Left forelimb (tissue), 1 donor: ENCODE measurements at places on chromosomes 12 and 14.

DNA sequence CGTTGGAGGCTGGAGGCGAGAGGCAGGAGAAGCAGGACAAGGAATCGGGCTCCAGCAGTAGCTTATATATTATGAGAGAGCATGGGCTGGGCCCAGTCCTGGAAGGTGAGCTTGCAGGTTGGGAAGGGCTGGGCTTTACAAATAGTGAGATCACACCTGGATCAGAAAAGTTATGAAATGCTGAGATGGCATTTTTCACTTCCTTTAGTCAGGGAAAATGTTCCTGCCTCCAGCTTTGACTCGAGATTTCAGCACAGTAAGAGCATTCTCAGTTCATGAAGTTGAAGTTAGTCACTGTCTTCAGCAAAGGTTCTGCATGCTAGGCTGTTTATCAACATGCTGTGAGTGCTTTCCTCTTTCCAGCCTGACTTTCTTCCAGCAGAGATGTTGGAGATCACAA lies at the start of gene KRT6C:
Gene KRT6C (minus strand): TSS at position 38 of the 400 bp plus-strand sequence. CDS start 68 bp downstream, outside the sequence.
- no peak for DNase-seq

DNA sequence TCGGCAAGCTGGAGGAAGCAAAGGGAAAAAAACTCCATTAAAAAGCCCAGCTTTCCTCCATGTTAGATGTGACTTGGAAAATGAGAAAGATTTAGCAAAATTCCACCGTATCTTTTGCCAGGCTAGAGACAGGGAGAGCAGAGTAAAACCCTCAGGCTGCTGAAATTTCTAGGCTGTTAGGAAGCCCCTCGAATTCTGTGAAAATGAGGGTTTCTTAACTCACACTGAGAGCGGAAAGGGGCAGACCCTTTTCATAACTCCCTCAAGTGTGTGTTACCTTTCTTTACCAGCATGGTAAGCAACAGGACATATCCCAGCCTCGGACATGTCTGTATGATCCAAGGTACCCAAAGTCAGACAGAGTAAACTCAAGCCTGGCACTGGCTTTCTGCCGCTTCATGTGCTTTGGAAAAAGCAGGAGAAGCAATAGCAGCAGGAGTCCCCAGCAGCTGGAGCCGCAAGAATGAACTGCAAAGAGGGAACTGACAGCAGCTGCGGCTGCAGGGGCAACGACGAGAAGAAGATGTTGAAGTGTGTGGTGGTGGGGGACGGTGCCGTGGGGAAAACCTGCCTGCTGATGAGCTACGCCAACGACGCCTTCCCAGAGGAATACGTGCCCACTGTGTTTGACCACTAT lies at the start of gene RHOJ:
Gene RHOJ (plus strand): TSS at position 37 of the 637 bp plus-strand sequence. CDS start 427 bp downstream, at position 464.
- DNase-seq = peak; percentile 81

GRCh38 chr14:98582276-98582675 lies 689.7 kb downstream of the BCL11B start:
- DNase-seq = no peak

GRCh38 chr14:101903111-101903561 lies 61.2 kb upstream of the DYNC1H1 start:
- no peak for DNase-seq

GRCh38 chr12:11513288-11513687 lies 117.9 kb upstream of the PRB2 start:
- DNase-seq = no peak

DNA sequence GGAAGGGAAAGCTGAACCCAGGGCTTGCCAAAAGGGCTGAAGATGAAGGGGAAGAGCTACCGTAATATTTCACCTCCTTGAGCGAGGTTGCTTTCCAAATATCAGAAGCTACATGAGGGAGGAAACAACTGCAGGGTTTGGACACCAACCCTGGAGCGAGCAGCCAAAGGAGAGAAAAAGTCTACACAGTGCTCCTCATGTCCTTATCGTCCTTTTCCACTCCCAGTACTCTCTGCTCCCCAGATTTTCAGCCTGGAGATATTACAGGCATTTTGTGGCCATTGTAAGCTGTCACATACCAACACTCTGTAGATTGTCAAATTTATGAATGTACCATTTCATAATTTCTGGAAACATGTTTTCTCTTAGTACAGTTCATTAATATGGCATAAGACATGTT lies 115.9 kb downstream of the GPHN start:
- DNase-seq = no peak

DNA sequence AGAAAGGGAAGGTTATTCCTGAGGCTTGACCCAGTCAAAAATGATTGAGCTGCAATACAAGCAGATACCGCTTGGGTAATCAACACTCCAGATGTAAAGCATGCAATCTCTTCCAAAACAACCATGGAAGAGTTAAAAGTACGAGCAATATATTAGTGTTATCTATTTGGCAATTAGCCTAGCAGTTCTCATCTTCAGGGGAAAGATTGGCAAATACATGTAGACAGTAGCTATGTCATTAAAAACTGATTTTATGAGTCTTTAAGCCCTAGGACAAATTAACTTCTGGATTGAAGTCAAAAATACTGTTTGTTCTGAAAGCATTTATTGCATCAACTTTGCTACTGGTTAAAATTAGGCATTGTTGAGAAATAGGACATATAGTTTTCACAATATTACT lies 9.3 kb upstream of the GYS2 start:
- DNase-seq = no peak

- DNase-seq = no peak
These were observed 1439.1 kb upstream of the FLRT2 start for GRCh38 chr14:84090837-84091236.

GRCh38 chr14:98161356-98161755 lies 1110.6 kb downstream of the BCL11B start:
- DNase-seq = no peak

GRCh38 chr14:101250336-101250947 lies 310.9 kb upstream of the DIO3 start:
- no peak for DNase-seq

DNA sequence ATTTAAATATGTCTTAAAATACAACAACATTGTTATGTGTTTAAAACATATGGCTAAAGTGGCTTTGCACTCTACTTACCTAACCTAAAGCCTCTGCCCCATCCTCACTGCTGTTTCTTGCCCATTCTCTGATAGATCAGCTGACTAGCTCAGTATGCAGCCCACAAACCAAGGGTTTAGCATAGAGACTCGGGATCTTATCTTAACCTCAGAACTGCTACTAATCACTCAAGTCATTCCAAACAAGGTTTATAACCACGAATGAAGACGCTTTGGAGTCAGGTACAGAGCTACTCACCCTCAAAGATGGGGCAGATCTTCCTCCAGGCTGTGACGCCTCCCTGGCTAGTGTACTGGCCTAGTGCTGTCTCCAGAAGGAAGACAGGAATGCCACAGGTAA lies 19.3 kb downstream of the SLC6A13 start:
- DNase-seq = no peak

DNA sequence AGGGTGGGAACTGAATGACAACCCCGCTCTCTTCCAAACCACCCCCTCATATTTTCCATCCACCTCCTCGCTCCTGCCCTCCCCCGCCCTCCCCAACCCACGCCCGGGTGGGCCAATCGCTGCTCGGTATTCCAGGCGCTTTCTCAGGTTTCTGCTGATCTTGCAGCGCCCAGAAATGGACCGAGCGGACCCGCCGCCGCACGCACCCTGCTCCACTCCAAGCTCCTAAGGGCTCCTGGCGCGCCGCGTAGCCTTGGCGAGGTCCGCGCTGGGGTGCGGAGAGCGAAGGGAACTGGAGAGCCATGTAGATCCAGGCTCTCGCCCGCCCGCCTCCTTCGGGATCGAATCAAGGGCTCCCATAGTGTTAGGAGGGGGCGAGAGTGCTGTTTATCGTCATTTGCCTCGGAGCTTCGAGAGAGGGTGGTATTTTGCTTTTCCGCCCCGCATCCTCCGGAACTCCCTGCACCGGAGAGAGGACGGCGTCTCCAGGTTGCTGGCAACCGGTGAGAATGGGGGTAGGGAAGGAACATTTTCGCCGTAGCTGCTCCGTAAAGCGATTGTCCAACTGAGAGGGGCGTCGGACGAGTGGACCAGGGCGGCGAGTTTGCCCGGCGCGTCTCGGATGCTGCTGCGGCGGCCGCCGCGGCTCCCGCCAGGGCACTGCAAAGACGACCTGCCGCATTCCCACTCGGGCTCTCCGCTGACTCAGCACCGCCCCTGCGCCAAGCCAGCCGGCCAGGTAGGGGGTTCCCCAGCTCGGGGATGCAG lies at the start of gene KCNA1:
Gene KCNA1 (plus strand): TSS at position 172 of the 768 bp plus-strand sequence. CDS start 1,474 bp downstream, outside the sequence.
- DNase-seq = peak; percentile 75

GRCh38 chr12:93440043-93440835 lies 1.5 kb downstream of the UBE2N start:
- DNase-seq = no peak

DNA sequence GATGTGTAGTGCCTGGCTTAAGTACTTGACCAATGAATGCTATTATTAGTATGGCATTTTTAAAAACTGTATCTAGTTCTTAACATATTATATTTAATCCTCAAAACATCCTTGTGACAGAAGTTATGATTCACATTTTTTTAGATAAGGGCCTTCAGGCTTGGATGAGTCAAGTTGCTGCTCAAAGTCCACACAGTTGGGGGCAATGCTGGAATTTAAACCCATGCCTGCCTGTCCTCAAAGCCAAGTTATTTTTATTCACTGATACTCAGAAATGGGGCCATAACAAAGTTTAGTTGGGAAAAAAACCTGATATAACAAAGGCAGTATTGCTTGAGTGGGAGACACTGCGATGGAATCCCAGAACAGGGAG lies 50.6 kb downstream of the RFX4 start:
- no peak for DNase-seq

DNA sequence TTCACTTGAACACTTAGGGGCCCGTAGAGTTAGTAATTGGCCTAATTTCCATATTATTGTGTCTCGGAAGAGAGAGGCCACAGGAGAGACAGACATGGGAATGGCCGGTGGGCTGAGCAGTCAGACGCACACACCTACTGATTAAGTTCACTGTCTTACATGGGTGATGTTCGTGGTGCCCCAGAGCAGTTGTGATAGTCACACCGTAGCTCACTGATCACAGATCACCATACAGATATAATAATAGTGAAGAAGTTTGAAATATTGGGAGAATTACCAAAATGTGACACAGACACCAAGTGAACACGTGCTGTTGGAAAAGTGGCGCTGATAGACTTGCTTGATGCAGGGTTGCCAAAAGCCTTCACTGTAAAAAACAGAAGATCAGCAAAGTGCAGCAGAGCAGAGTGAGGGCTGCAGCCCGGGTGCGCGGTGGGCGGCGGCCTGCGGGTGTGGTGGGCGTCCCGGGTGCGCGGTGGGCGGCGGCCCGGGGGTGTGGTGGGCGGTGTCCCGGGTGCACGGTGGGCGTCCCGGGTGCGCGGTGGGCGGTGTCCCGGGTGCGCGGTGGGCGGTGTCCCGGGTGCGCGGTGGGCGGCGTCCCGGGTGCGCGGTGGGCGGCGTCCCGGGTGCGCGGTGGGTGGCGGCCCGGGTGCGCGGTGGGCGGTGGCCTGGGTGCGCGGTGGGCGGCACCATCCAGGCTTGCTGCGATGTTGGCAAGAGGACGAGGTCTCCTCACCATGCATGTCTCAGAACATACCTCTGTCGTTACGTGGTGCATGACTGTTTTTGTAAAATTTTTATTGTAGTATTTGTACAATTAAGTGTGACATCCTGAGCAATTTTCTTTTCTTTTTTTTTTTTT lies 34.3 kb upstream of the TEX22 start:
- no peak for DNase-seq

DNA sequence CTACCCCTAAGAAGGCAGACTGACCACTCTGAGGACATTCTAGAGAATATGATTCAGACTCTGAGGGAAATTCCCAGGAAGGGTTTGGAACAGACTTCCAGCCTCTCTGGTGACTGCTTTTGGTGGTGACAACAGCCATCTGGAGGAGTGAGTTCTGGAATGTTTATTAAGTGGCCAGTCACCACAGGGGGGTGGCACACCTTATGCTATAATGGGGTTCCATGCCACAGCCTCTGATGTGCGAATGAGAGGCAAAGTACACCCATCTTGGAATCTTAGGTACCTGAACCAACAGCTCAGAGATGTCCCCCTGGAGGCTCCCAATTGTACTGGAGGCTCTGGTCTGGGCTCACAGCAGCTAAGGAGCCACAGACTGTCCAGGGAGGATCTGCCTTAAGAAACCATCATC lies 9.5 kb upstream of the TINF2 start:
- no peak for DNase-seq

GRCh38 chr12:49138587-49138986 lies 7.4 kb upstream of the TUBA1B start:
- no peak for DNase-seq

GRCh38 chr14:103072595-103073366 lies 11.2 kb upstream of the LBHD2 start:
- no peak for DNase-seq

DNA sequence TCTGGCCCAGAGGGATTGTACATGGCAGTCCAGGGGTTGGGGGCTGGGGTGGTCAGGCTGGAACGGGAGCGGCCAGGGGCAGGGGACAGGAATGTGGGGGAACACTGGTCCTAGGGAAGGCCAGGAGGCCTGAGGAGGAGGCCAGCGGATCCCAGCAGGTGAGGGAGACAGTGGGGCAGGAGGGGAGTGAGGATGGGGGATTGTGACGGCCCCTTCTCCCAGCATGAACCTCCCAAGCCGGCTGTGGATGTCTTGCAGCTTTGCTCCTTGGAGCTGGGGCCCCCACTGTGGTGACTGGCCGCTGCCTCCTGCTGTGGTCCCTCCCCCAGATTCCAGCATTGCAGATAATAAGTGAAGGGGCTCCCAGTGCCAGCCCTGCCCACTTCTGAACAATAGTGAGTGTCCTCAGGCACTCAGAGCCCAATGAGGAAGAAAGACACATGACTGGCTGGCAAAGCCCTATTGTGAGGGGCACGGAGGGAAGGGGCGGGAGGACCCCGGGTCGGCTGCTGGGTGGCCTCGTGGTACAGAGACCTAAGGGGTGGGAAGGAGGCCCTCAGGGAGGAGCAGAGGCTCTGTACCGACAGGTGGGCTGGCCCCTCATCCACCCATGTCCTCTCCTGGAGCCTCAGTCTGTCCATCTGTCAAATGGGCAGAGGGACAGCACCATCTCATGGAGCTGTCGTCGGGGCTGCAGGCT lies 215.0 kb downstream of the KIF26A start:
- peak; percentile 38 for DNase-seq

DNA sequence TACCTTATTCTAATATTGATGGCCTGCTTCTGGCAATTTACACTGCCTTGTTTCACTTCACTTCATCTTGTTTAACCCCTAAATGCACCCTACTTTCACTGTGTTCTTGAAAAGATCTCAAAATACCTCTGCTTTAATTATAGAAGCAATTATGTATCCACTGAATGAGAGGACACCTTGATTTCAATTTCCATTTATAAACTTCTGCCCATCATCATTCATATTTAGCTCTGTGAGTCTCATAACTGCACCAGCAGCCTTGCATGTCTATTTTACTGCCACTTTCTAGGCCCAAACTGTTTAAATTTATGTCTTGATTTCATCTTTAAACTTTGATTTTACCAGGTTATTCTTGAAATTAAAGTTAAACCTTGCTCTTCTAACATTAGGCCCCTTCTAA lies 7.1 kb upstream of the DNAAF2 start:
- no peak for DNase-seq

GRCh38 chr12:119804011-119804641 lies 73.0 kb downstream of the CIT start:
- peak; percentile 79 for DNase-seq
